Activated CD4-positive, alpha-beta T cell treated with anti-CD3 and anti-CD28 coated beads, Interleukin-2, amount 10 ng/mL, durations not matched to agents 7 days and 5 days (primary cell): ENCODE measurements at places on chromosomes 7 and 10. TPM values are rescaled to one million over a fixed set of nuclear protein-coding genes. Genes with fewer than 3 reads are reported as not detected.
A peak's percentile ranks its signal among the peaks of the same experiment; 100 is the strongest.

DNA sequence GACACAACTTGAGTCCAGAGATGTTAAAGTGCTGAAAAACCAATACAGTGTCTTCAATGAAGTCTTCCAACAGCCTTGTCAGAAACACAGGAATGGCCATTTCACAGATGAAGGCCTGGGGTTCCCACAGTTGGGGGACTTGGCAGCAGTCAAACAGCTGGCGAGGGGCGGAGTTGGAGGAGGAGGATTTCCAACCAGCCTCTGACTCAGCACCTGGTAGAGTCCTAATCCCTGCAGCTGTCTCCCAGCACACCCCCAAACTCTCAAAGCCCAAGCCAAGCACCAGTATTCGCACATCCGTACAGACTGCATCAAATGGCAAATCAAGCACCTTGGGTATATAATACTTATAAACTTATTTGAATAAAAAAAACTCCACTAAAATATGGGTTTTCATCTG is 28.0 kb downstream of the CTBP2 start:
- no peaks in the 10 kb centered on the region for H3K36me3 ChIP-seq
- no peak overlapping the region for H3K4me3 ChIP-seq
- H3K27me3 ChIP-seq = no peaks in the 10 kb centered on the region
- H3K27ac ChIP-seq = no peak overlapping the region

DNA sequence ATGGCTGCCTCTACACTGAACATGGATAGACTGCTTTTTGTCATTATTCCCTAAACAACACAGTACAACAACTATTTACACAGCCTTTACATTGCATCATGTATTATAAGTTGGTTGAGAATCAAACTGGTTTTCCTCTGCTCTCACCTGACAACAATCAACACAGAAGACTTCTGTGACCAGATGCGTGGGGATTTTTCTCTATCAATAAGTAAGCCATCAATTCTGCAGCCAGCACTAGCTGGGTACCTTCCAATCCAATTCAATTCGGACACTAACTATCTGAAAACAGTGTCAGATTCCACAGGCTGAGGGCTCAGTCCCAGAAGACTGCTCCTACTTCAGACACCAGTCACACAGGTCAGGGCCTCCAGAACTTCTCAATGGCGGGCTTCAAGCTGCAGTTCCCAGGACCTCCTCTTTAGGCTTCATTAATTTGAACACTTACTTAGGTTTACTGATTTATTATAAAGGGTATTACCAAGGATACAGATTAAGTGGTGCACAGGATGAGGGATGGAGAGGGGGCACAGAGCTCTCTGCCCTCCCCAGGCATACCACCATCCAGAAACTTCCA is 36.4 kb upstream of the ASL start:
- DNase-seq = no peak
- peaks cover 17% of the 10 kb centered on the region for H3K27me3 ChIP-seq
- no peak overlapping the region for H3K4me3 ChIP-seq
- no peak overlapping the region for H3K27ac ChIP-seq
- H3K4me1 ChIP-seq = peaks cover 2% of the 10 kb centered on the region
- no peaks in the 10 kb centered on the region for H3K36me3 ChIP-seq

GRCh38 chr10:34727595-34728033 is 87.5 kb downstream of the PARD3 start:
- H3K4me3 ChIP-seq = no peak overlapping the region
- DNase-seq = no peak
- H3K4me1 ChIP-seq = no peaks in the 10 kb centered on the region
- H3K27ac ChIP-seq = no peak overlapping the region

The SMURF1 gene
- 12.6 TPM for total RNA-seq

DNA sequence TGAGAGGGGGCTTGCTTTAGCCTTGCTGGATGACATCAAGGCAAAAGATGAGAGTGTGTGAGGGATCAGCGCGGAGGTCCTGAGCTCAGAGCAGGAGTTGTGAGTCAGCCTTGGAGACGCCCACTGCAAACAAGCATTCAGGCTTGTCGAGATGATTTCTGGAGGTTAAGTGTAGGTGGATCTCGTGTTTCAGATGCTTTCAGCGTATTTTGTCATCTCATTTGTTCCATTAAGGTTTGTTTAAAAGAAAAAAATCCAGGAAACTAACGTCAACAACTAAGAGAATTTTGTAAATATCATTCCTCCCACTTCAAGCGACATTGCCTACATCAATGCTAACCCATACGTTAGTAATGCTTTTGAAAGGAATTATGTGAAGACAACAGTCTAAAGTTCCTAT is 715.4 kb upstream of the NRP1 start:
- DNase-seq = no peak
- H3K4me1 ChIP-seq = no peaks in the 10 kb centered on the region
- H3K36me3 ChIP-seq = no peaks in the 10 kb centered on the region
- no peaks in the 10 kb centered on the region for H3K27me3 ChIP-seq
- H3K27ac ChIP-seq = no peak overlapping the region
- no peak overlapping the region for H3K4me3 ChIP-seq

GRCh38 chr10:51773681-51774080 is 74.3 kb upstream of the CSTF2T start:
- H3K27ac ChIP-seq = no peak overlapping the region
- no peaks in the 10 kb centered on the region for H3K4me1 ChIP-seq
- H3K27me3 ChIP-seq = peaks cover 4% of the 10 kb centered on the region
- DNase-seq = no peak

DNA sequence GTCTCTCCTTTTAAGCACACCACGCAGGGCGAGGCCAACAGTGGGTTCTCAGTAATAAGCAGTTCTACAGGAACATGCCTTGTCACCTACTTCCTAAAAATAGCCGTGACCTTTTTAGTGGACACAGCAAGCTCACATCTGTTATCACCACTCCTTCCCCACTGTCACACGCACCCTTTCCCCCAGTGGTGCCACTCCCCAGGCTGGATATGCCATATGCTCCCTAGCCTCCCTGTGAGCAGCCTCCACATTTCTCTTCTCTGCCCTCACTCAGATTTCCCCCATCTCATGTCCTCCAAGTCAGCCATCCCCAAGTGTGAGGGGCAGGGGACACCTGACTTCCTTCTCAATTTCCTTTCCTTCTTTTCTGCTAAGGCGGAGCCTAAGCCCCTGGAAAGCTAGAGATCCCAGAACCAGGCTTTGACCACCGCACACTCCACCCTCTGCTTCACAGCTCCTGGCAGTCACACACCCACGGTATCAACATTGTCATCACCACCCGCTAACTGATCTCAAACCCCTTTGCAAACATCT is 3.7 kb downstream of the ANXA11 start:
- H3K4me1 ChIP-seq = peaks cover 71% of the 10 kb centered on the region
- no peaks in the 10 kb centered on the region for H3K27me3 ChIP-seq
- H3K4me3 ChIP-seq = peak overlapping the region; percentile 50
- no peak for DNase-seq
- H3K27ac ChIP-seq = peak overlapping the region; percentile 88

The MSS51 gene
- total RNA-seq = 3.4 TPM

DNA sequence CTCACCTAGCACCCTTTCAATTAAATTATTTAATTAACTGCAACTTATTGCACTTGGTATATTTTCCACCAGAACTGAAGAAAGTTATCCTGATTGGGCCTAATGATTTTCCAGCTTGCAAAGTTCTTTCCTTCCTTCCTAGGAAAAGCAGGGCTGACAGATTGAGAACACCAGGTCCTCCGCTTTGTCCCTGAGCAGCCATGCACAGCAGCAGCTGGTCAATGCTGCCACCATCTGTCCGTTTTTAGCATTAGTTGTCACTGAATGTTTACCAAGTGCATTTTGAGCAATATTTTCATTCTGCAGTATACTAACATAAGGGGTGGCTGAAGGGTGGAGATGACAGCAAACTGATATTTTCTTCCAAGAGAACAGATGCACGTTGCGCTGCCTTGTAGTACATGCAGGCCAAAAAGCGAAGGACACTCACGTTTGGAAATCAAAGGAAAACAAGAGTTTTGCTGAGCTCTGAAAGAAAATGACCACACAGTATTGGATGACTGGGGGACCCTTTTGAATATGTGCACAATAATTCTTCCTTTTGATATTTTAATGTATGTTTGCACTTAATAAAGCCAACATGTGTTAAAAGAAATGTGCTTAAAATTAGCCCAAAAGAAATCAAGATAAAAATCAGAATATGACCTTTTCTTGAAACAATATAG is 248.8 kb upstream of the PTN start:
- no peak overlapping the region for H3K4me3 ChIP-seq
- no peak for DNase-seq
- H3K36me3 ChIP-seq = no peaks in the 10 kb centered on the region
- H3K27me3 ChIP-seq = peaks cover 2% of the 10 kb centered on the region
- no peak overlapping the region for H3K27ac ChIP-seq
- H3K4me1 ChIP-seq = no peaks in the 10 kb centered on the region

DNA sequence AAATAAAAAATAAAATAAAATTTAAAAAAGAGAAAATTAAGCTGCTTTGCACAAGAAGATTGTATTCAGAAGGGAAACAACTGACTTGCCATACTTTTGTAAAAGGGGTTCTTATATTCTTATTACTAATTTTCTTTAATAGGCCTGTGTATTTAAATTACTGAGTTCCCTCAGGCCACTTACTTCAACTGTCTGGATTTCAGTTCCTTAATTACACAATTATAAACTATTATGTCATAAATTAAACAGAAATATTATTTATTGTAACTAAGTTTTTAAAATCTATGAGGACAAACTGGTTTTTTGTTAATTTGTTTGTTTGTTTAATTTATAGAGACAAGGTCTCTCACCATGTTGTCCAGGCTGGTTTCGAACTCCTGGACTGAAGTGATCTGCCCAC is 22.4 kb upstream of the MICU1 start:
- no peak for DNase-seq
- peaks cover 3% of the 10 kb centered on the region for H3K27me3 ChIP-seq
- no peaks in the 10 kb centered on the region for H3K4me1 ChIP-seq
- H3K4me3 ChIP-seq = no peak overlapping the region

DNA sequence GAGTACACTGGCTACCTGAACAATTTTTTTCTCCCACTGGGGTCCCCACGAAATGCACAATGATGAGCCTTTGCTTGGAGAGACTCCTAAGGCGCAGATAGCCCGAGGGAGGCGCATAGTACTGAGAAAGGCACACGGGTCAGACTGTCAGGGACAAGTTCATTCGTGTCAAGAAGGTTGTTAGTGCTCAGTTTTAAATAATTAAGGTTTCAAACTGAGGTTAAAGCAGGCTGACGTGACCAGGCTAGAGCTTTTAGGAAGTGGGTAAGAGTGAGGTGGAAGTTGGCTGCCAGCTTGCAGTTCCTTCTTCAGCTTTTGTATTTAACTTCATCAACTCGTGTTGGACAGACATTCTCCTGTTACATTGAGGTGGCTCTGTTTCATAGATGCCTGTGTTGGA is 31.6 kb downstream of the RBM33 start:
- DNase-seq = no peak
- H3K27ac ChIP-seq = no peak overlapping the region
- H3K36me3 ChIP-seq = peaks cover 29% of the 10 kb centered on the region
- no peaks in the 10 kb centered on the region for H3K27me3 ChIP-seq
- H3K4me3 ChIP-seq = no peak overlapping the region

The SPDYE1 gene
- not detected for total RNA-seq

- DNase-seq = no peak
- peaks cover 26% of the 10 kb centered on the region for H3K4me1 ChIP-seq
- H3K27me3 ChIP-seq = no peaks in the 10 kb centered on the region
These were observed 527 bp upstream of the BCAP29 start for GRCh38 chr7:107579554-107579884.

DNA sequence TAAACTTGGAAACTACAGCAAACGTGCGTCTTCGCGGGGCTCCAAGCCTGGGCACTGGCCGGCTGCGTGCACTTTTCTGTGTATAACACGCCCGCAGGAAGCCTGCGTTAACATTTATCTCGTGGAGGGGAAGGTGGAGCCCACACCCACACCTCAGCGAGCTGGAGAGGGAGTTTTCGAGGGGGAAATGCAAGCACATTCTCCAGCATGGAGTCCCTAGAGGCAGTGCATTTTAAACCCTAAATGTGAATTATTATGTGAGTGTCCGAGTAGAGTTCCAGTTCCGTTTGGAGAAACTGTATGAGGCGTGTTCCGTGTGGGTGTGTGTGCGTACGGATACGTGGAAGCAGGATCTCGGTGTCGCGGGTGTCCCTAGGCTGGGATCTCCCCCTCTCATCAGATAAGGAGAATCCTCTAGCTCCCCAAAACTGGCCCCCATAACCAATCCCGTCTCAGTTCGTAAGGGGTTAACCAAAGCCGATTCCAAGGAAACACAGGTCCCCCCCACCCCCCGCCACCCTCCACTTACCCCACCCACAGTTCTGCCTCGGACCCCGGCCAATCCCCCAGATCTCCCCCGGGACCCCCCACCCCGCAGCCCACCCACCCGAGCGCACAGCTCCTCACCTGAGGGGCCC is 403 bp downstream of the CDK6 start:
- H3K27me3 ChIP-seq = peaks cover 33% of the 10 kb centered on the region
- peak; percentile 41 for DNase-seq
- H3K36me3 ChIP-seq = peaks cover 33% of the 10 kb centered on the region
- peaks cover 28% of the 10 kb centered on the region for H3K4me1 ChIP-seq

DNA sequence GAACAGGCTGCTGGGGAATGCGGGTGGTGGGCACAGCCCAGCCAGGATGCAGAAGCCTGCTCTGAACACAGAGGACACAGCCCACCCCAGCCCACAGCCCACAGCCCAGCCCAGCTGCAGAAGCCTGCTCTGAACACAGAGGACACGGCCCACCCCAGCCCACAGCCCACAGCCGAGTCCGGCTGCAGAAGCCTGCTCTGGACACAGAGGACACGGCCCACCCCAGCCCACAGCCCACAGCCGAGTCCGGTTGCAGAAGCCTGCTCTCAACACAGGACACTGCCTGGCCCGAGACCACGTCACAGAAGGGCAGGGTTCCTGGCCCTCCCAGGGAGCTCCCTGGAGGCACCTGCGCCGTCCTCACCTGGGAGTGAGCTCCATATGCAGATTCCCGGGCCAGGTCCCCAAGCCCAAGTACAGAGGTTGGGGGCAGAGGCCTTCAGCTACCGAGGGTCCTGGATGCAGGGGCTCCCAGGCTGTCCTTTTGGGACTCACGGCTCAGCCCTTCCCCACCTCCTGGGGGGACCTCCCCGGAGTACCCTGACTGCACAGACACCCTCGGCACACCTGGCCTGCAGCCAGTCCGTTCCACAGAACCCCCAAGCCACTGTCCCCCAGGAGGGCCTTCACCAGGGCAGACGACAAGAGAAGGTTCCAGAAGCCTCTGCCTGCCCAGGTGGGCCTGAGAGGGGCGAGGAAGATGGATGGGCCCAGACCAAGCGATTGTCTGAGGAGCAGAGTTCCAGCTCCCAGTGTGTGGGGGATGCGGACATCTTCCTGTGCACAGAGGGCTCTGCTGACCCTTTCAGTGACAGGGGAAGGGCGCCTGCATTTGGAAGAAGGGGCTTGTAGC is 23.7 kb upstream of the FOXL3 start:
- H3K4me3 ChIP-seq = no peak overlapping the region
- H3K27ac ChIP-seq = no peak overlapping the region

DNA sequence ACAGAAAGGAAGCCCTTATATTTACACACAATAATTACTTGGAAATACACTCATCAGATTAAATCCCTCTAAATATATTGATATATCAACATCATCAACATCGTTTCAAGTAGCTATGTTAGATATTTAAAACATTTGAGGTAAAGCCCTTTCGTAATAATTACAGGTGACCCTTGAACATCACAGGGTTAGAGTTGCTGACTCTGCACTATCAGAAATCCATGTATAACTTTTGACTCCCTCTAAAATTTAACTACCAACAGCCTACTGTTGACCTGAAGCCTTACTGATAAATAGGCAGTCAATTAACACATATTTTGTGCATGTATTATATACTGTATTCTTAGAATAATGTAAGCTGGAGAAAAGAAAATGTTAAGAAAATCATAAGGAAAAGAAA is 34.6 kb upstream of the LRRN3 start:
- no peak for DNase-seq
- H3K27me3 ChIP-seq = no peaks in the 10 kb centered on the region
- peaks cover 12% of the 10 kb centered on the region for H3K36me3 ChIP-seq
- peaks cover 32% of the 10 kb centered on the region for H3K4me1 ChIP-seq
